Mucosa of descending colon (tissue), 3 donors: ENCODE measurements at places on chromosomes 3 and 15.

DNA sequence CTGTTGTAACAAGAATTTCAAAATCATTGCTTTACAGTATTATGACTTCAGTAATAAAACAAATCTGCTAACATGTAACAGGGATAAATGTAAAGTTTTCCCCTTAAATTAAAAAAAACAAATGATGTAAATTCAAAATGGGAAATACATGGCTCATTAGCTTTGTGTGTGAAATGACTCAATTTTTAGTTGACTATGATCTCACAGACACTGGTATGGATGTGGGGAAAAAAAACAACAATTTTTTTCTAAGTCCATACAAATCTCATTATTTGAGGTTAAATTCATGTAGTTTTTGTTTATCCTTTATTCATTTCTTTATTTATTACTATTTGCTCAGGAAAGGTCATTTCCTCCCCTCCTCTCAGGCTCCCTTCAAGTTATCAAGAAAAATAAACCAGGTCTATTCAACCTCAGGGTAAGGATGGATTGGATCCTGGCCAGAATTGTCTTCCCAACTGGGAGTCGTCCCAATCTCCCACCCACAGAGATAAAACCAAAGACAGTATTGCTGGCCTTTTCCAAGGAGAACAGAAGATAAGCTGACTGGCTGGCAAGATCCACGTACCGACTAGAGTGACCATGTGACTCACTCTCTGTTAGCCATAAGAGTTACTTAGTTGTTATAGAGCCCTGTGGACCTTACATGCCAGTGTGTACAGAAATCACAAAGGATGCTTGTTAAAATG lies 373.3 kb downstream of the GAP43 start:
- DNase-seq: no peak

GRCh38 chr3:27040674-27041073 lies 328.5 kb downstream of the NEK10 start:
- no peak for DNase-seq

- DNase-seq: no peak
Measured at GRCh38 chr15:38050529-38051448, 116.3 kb downstream of the TMCO5A start.

DNA sequence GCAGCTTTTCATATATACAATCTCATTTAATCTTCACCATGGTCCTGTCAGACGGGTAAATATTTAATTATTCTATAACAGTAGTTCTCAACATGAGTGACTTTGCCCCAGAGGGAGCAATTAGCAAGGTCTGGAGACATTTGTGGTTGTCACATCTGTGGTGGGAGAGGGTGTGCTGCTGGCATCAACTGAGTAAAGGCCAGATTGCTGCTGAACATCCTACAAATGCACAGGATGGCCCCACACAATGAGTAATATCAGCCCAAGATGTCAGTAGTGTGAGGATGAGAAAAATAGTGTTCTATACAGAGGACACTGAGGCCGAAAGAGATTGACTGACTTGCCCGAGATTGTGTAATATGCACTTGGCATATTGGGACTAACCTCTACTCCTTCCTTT lies 156.0 kb downstream of the AGBL1 start:
- DNase-seq: no peak

- DNase-seq: no peak
Measured at GRCh38 chr3:108218811-108219210, 3.4 kb downstream of the IFT57 start.

DNA sequence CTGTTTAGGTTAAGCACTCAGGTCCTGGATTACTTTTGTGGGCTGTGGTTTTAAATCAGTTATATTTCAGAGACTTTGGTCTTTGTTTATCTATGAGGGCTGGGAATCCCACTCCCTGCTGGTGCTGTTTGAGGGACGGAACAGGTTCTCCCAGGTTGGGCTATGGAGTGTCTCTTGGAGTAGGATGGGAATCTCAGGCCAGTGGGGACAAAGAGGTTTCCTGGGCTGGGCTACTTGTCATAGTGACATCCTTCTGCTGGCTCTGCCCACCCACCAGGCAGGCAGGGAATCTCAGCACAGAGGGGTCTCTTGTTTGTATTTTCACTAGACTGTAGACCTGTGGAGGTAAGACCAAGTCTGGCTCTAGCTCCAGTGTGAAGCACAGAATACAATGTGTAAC lies 47.2 kb upstream of the UBE3A start:
- DNase-seq: no peak

- no peak for DNase-seq
Measured at GRCh38 chr3:57840473-57840872, 84.4 kb downstream of the SLMAP start.

DNA sequence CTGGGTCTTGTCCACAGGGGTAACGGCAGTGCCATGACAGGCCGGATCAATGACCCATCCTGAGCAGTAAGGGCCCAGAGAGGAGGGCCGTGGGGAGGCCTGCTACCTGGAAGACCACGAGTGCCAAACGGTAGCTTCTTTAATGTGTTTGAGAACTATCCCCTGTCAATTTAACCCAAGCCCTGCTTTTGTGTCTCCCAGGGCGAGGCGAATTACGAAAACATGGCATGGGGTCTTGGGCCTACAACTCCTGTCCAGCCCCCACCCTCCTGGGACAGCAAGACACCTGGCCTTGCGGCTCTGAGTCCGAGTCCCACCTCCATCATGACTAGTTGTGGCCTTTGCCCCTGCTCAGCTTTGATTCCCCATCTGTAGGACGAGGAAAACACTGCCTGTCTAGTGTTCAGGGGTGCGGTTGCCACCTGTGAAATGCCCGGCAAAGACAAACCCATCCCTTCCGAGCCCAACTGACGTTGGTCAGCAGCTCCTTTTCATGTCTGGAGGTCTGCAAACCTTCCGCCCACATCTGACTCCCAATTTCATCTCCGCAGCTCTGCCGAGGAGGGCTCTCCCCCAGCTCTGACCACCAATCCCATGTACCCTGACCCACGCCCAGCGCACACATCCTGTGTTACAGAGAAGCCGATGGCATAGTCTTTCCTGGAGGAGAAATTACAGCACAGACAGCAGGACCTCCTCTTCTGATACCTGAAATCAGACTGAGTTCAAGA lies 28.9 kb upstream of the SNRPA1 start:
- DNase-seq: no peak

DNA sequence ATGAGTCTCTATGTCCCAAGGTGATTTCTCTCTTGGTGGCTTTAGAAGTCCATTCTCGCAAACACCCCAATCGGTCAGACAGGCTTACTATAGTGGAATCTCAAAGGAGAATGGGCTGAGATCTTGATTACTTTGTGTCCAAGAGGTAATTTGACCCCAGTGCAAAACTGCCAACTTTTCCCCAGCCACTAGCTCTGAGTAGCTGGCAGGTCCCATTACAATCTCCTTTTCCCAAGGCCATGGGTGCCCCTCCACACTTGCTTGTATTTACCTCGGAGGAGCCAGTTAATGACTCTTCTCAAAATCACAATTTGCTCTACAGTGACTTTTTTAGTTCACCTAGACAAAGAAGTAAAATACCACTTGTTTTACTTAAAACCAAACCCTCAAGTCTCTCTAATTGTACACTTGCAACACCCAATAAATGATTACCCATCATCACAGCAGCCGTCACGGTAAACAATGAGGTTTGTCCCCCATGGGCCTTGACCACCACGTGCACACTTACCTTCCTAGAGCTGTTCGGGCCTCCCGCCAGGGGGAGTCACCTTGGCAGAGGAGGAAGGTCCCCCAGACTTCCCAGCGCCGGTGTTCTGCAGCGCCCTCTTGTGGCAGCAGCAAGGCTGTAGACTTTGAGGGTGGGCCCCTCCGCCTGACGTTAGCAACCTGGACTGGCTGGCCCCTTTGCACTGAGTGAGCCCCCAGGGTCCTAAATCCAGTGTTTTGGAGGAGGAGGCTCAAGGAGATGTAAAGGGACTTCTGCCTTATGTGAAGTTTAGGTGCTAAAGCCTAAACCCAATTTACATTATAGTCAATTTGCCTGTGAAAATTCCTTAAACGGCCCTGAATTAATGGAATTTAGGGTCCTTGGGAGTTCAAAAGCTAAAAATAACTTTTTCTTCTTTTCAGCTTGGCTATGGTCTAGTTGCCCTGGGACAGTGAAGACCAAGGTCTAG lies 18.7 kb upstream of the HDAC11 start:
- DNase-seq: peak; percentile 65

DNA sequence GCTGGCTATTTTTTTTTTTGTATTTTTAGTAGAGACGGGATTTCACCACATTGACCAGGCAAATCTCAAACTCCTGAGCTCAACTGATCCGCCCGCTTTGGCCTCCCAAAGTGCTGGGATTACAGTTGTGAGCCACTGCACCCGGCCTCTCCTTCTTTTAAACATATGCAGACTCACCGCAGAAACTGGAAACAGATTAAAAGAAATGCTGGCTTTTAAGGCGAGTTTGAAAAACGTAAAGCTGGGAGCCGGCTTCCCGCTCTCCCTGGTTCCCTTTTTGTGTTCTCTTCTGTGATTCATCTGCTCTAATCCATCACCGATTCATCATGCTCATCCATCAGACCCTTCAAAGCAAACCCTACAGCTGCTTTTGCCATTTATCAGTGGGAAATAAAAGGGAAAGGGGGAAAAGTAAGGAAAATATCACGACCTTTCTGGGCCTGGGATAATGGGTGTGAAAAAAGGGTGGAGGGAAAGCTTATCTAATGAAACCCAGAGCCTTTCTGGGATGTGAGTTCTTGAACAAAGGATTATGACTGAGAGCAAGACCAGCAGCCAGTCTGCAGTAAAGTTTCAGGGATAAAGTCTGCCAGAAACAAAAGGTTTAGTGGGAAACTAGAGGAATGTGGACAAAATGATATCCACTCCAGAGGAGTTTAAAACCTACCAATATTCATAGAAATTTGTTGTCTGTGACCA lies 92.3 kb upstream of the LRIG1 start:
- DNase-seq: no peak

DNA sequence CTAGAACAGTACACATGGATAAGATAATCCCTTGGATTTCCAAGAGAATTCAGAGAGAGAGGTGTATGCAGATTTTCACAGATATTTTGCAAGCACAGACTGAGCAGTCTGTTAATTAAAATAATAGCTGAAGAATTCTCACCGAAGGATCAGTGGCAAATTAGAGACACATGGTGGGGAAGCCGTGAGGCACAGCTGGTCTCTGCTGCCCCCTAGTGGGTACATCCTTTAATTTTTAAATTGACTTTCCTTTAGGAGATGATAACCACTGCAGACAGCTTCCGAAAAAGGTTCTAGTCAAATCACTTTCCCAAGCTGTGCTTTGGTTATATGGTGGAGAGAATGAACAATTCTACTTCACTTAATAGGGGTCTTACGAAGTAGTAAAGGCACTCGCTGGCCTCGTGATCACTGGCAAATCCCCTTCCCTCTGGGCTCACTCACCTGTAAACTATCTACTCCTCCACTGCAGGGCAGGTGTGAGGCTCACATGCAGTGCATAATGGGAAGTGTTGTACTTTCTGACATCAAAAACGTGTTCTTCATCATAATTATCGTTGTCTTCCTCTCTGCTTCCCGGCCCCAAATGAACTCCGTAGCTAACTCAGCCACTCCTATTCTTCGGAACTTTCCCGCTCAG lies 19.5 kb downstream of the MESD start:
- DNase-seq: peak; percentile 41

- no peak for DNase-seq
Measured at GRCh38 chr3:195030791-195031321, 240.1 kb downstream of the XXYLT1 start.

DNA sequence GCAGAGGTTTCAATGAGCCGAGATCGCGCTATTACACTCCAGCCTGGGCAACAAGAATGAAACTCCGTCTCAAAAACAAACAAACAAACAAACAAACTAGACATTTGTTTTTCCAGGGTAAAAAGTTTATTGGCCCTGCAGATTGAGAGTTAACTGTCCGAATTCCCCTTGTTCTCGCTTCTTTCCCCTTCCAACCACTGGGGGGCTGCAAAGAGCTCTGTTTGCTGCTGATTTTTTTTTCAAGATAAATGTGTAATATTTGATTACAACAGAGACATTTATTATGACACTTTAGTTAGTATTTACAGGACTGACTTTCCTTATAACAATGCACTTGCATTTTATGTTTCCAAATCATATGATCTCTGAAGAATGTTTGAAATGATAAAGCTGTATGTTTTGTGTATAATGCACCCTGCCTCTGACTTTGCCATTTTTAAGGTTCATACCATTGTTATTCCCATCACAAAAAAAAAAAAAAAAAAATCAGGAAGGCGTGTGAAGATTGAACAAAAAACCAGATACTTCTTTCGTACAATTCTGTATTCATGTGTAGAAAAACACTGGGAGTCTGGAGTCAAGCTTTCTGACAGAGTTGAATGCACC lies 2.8 kb downstream of the CLSTN2 start:
- no peak for DNase-seq

DNA sequence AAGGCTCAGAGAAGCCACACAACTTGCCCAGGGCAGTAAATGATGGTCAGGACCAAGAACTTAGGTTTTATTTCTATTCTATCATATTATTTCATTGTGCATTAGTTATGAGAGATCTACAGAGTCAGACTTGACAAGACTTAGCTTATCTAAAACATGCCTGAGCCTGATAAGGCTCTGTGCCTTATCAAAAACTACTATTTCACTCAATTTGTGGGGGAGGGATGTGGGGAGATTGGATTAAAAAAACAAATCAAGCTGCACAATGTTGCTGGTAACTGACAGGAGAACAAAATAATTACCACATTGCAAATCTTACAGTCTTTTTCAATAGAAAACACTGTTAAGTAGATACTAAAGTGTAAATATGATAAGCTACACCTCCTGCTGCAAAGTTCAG lies 16.0 kb downstream of the HACD2 start:
- DNase-seq: no peak

DNA sequence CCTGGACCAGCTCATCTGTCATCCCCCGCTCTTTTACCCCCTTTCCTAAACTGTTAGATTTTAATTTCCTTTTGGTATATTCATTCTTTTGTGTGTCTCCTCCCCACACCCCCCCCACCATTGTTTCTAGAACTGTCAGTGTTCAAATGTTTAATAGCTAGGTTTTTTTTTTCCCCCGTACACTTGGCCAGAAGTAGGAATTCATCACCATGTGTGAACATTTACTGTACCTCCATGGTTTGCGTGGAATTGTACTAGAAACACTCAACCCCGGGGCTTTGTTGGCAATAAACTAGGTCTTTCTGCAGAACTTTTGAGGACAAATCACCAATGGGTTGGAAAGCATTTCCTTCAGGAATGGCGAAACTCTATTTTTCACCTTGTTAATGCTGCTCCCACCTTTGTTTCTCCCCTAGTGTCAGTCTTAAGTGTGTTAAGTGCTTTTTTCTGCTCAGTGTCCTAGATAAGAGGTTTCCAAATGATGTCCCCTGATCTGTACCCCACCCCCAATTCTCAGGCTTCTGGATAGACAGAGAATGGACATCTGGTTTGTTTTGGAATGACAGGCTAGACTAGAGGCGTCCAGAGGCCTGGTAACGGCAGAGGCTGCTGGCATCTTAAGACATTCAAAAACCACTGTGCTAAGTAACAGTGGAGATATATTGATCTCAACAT lies 76.8 kb downstream of the SMAD3 start:
- no peak for DNase-seq
